ENCODE measurements at places on chromosomes 5 and 9.

DNA sequence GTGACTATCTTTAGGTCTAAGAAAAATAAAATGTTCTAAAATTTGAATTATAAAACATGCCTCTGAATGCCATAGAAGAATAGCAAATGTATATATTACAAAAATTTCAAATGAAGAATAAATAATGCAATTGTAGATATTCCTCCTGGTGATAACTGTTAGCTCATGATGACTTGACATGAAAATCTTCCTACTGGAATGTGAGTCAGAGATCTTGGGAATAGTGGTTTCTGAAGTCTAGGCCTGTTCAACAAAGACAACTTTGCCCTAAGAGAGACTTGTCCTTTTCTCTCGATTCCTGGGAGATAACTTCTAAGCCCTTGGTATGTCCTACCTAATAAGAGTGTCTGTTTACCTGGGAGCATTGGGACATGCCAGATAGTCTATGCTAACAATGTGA lies 746.3 kb upstream of the RIOK2 start:
- DNase-seq = no peak

- no peak for DNase-seq
These were observed 293.1 kb upstream of the CCNH start for GRCh38 chr5:87705876-87706275.

GRCh38 chr5:79829260-79829659 lies 139.6 kb downstream of the CMYA5 start:
- no peak for DNase-seq

- no peak for DNase-seq
These were observed 697 bp downstream of the SLC1A1 start for GRCh38 chr9:4490705-4491625.

DNA sequence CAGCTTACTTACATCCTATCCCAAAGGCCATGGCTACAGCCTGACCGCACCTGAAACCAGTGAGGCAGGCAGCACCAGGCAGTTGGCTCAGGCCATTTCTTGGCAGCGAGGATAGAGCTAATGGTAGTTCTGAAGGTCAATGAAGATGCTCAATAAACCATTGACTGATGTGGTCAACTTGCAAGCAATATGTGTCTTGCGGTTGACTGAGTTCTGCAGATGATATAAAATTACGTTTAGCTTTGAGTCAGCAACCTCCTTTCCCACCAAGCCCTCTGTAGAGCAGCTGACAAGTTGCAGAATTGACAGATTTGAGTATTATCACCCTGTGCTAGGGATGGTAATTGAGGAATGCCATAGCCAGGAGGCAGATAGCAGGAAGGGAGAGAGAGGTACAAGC lies 189.0 kb upstream of the PUM3 start:
- DNase-seq = no peak

- DNase-seq = no peak
These were observed 39.6 kb downstream of the COL5A1 start for GRCh38 chr9:134681061-134681661.

DNA sequence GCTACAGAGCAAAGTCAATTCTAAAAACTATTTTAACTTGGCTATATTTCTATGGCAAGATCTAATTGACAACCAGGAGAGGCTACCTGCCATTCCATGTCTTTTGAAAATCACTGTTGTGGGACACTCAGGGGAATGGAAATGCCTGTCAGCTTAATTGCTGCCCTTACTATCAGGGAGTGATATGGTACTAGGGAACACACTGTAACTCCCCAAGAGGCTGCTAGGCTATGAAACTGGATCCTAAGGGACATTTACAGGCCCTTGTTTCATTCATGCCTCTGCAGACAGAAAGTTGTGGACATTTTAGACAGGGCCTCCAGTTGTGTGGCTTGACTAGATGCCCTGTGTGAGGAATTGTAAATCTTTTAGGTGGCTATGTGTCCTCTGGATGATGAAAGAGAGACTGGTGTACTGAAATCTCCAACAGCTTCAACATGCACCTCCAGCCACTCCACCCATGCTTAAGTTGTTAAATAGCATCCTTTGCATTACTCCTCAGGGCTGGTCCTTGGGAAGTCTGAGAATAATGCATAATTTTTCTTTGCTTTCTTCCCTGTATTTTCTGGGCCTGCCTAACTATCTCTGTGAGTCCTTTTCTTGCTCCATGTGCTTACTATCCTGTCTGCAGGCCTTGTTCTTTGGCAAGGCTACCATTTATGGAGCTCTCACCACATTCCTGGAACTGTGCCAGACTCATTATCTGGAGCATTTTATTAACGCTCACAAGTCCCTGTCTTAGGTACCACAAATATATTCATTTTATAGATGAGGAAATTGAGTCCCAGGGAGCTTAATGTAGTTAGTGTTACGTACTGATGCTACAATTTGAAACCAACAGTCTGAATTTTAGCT lies 3.2 kb downstream of the MROH2B start:
- no peak for DNase-seq

DNA sequence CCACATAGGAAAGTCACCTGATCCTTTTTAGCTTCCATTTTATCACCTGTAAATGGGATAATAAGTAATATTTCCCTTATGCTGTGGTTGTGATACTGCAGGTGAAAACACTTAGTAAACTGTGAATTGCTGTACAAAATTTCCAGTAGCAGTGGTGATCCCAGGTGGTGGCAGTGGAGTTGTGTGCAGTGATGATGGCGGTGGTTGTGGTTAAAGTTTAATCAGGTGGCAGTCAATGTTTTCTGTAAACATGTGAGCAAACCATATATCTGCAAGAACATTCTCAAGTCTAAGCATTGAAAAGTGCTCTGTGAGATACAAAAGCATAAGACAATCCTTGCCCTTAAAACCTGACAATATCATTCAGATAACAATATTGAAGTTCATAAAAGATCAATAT lies 480.2 kb downstream of the RASEF start:
- DNase-seq = no peak

GRCh38 chr5:92885950-92886349 lies 695.1 kb downstream of the NR2F1-AS1 start:
- no peak for DNase-seq

DNA sequence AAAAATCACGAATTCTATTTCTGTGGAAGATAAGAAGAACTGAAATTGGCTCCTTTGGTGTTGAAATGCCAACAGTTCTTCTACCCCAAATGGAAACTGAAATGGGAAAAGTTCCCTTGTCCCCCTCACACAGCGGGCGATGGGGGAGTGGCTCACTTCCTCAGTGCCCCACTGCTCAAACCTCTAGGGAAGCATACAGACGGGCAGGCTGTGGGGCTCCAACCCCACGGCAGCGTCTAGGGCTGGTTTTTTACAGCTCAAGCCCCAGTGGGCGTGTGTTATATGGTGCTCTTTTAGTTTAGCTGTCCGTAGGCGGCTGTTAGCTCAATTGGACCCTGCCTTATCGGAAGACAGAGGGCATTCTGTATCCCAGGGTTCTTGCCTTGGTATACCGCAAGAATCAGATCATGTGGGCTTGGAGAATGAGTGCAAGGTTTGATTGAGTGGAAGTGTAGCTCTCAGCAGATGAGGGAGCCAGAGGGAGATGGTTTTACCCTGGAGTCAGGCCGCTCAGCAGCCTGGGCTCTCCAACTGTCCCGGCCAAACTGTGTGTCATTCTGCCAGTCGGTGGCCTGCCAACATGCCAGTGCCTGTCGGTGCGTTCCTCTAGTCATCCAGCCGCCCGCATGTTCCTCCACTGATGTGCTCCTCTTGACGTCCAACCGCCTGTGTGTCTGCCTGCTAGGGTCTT lies 166.3 kb upstream of the ZNF608 start:
- no peak for DNase-seq

DNA sequence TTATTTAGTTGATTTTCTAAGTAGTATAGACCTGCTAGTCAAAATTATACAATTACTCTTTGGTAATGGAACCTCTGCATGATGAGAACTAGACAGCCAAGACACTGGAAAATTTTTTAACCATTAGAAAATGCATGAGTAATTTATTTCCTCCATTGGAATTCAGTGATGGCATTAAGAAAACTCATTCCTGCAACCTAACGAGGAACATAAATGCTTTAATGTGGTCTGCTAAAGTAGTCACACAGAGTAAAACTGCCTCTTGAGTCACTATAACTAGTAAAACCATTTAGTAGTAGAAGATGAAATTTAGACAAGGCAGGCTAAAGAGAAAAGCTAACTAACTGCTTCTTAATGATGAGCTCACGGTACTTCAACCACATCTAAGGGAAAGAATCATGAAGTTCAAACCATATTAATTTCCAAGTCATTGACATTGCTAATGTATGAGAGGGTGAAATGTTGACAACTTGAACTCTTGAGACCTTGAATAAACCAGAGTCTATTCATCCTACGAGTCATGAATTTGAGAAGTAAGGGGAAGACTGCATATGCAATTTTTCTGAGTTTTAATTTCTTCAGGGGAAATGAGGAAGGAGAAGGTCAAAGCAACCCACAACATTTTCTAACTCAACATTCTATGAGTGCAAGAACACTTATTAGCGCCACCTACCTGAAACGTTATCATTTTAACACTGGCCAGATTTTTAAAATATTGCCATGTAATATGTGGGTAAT lies 74.4 kb downstream of the GLIS3 start:
- DNase-seq = no peak

GRCh38 chr5:69368458-69369339 lies 621 bp downstream of the AK6 start:
- DNase-seq = peak; percentile 71

- DNase-seq = no peak
These were observed 388.9 kb downstream of the NR2F1-AS1 start for GRCh38 chr5:93192087-93192486.

GRCh38 chr5:133026664-133027153 lies 360 bp upstream of the ZCCHC10 start:
- DNase-seq = no peak

GRCh38 chr9:125444956-125445506 lies 183.4 kb downstream of the GAPVD1 start:
- DNase-seq = no peak

DNA sequence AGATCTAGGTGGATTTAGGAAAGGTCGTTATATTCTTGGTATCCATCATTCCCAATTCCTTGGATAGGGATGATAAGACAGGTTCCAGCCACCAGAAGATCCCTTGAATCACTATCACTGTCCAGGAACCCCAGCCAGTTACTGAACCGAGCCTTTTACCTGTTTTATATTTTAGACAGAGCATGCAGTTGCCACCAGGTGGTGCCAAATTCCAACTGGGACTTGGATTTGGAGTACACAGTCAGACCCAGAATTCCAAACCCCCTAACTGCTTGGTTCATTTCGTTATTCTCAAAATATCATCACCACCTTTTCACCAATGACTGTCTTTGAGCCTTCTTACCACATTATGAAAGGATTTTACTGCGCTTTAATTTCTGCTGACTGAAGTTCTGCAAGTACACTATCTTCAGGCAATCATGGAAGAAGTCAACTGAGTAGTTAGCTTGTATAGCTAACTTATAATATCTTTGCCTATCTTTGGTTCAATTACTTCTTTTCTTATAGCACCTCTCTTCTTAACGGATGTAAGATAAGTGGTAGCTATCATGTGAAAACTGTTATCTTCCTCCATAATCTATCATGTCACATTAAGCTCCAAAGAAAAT lies 191.8 kb downstream of the PRR16 start:
- no peak for DNase-seq

GRCh38 chr5:79642210-79642609 lies 30.0 kb downstream of the TENT2 start:
- DNase-seq = no peak

DNA sequence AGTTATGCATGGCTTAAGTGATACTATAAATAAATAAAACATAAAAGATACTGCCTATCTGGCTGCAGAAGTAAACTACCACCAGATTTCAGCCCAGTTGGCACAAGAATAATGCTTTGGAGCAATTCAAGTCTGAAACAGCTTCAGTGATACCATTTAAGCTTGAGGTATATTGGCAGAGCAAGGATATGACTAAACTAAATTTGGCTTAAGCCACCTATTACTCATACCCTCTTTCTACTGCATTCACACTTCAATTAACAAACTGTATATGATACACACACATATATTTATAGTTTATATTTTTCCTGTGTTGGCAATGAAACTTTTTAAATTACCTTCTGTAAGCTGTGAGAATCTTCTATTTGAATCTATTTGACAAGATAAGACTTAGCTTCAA lies 431.9 kb downstream of the ANXA1 start:
- no peak for DNase-seq

GRCh38 chr5:125137535-125137934 lies 391.1 kb upstream of the ZNF608 start:
- no peak for DNase-seq

DNA sequence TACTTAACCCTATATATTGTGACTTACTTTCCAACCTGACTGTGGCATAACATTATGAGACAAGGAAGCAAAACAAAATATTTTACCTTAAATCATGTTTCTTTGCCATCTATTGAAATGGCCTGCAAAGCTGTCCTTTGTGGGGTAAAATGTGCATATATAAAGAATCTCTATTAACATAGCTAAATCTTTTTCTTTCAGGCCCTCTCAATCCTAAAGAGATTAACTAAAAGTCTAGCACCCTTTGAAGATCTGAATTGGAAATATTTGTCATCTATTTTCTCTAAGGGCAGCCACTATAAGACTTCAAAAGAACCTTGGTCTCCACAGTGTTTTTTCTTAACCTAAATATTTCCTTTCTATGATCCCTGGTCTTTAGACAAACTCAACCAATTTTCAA lies 5.0 kb upstream of the UNC13B start:
- no peak for DNase-seq

DNA sequence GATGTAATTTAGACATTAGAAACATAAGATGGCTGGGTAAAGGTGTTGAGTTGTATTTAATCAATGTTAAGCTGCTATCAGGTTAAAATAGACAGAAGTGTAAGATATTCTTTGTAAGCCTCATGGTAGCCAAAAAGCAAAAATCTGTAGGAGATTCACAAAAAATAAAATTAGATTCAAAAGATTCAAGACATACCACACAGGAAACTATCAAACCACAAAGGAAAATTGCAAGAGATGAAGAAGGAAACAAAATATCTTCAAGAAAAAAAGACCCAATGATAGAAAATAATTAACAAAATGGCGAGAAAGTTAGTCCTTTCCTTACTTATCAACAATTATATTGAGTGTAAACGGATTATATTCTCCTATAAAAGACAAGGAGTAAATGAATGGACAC lies 15.3 kb downstream of the XRCC4 start:
- no peak for DNase-seq

- no peak for DNase-seq
These were observed 53.8 kb upstream of the RAD23B start for GRCh38 chr9:107229241-107229741.

DNA sequence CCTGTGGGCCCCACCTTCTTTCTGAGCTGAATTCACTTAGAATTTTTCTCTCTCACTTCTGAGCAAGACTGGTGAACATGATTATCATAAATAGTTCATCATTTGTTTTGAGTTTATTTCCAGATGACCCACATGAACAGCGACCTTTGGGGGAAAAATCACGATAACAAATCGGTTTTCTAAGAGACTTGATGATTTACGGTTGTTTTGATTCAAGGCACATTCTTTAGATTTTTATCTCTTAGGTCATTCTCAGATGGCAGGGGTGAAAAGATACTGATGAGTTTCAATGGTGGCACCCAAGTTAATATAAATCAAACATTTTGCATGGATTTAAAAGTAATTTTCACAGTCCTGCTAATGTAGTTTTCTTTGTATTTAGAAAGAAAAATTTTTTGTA lies 95.1 kb downstream of the DMXL1 start:
- DNase-seq = no peak

Data from activated CD4-positive, alpha-beta T cell treated with anti-CD3 and anti-CD28 coated beads, Interleukin-2, amount 10 ng/mL, durations not matched to agents 24 days and 14 days (primary cell).